ENCODE measurements at places on chromosomes 2 and 18. TPM values are rescaled to one million over a fixed set of nuclear protein-coding genes. Genes with fewer than 3 reads are reported as not detected.

Gene LIPG
- 44.1 TPM for polyA plus RNA-seq

Gene TMEM37
- 46.6 TPM for polyA plus RNA-seq

GRCh38 chr18:45320724-45321123, 294.6 kb upstream of the SLC14A2 start:
- DNase-seq = no peak

Gene ASB18
- 0.04 TPM for polyA plus RNA-seq
